ENCODE measurements at places on chromosomes 11 and 22.

GRCh38 chr11:94525546-94526324 lies 13.5 kb downstream of the C11orf97 start:
- peak; percentile 81 for DNase-seq

- peak; percentile 12 for DNase-seq
Measured at GRCh38 chr11:35304386-35304775, 115.0 kb downstream of the SLC1A2 start.

DNA sequence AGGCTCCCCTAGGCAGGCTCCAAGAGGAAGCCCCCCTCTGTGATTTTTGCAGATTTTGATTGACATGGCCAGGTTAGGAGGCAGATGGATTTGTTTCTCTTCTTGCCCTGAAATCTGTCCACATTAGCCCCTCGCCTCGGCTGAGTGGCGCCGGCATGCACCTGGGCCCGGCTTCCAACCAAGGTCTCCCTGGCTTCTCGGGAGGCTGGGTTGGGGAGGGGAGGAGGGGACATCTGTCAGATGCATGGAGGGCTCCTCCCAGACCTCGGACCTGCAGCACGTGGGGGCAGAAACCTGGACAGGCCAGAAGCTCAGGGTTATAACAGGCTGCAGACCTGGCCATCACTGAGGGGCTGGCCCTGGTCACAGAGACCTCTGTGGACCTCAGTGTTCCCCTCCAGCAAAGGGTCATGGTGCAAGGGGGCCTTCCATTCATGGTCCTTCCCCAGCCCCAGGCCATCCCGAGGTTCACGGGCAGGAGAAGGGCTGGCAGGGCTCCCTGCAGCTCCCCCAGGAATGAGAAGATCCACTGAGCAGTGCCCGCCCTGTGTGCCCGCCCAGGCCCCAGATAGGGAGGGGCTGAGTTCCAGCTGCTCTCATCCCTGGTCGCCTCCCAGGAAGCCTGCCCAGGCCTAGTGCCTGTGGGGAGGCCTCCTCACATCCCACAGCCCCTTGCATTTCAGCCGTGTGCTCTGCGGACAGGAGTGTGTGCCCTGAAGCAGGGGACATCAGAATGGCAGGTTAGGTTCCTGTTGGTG lies 747.8 kb downstream of the BRD1 start:
- no peak for DNase-seq

DNA sequence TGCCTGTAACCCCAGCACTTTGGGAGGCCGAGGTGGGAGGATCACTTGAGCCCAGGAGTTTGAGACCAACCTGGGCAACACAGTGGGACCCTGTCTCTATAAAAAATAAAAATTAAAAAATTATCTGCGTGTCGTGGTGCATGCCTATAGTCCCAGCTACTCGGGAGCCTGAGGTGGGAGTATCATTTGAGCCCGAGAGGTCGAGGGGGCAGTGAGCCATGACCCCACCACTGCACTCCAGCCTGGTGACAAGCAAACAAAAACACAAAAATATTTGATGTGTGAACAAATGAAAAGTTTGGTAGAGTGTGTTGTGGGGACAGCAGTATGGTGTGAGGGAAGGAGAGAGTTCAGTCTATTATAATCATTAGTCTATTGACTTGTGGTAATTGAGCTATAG lies 90.8 kb upstream of the PARVA start:
- no peak for DNase-seq

- no peak for DNase-seq
Measured at GRCh38 chr22:43168471-43169309, 17.3 kb downstream of the TSPO start.

DNA sequence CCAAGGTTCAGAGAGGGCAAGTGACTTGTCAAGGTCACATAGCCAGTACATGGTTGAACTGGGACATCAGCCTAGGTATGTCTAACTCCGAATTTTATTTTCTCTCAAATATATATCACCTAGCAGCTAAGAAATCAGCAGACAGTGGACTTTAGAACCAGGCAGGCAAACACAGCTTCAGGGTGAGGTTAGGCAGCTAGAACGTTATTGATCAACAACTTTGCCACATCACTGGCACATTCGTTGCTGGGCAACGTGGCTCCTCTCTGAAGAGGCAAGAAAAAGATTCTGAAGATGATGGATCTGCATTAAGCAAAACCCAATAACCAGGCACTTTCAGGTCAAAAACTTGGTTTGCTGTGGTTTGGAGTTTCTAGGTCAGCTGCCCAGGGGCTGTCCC lies 258.0 kb downstream of the KIRREL3 start:
- DNase-seq = no peak

GRCh38 chr11:31355131-31355530 lies 14.4 kb downstream of the DCDC1 start:
- DNase-seq = no peak

- no peak for DNase-seq
Measured at GRCh38 chr11:3152471-3153110, 12.5 kb downstream of the OSBPL5 start.

GRCh38 chr22:20618488-20618887 lies 111.1 kb downstream of the MED15 start:
- DNase-seq = no peak

GRCh38 chr11:120185706-120186455 lies 25.0 kb upstream of the OAF start:
- no peak for DNase-seq

DNA sequence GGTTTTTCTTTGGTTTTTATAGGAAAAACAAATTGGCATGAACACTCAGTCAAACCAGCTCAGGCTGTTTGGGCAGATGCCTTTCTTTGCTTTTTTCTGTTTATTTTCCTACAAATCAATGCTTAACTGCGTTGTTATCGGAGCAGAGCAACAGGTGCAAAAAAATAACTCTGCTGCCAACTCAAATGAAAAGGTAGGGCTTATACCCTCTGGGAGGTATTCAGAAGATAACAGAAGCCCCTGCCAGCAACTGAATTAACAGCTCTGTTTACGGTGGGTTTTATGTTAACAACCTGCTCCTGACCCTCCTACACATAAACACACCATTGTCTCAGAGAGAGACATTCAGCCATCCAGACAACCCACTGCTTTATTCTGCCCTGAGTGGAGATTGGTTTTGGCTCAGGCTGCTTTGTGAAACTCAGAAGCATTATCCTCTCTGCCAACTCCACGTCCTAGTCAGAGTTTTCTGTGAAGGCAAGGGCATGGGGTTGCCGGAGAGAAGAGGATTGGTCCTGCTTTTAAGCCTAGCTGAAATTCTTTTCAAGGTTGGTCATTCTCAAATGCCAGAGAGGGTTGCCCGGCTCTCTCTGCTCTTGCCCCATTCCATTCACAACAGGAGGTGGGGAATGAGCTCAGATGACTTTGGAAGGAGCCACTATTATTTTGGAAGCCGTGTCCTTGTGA lies 11.4 kb downstream of the EHF start:
- no peak for DNase-seq

- DNase-seq = no peak
Measured at GRCh38 chr11:33944345-33944692, 52.4 kb upstream of the LMO2 start.

DNA sequence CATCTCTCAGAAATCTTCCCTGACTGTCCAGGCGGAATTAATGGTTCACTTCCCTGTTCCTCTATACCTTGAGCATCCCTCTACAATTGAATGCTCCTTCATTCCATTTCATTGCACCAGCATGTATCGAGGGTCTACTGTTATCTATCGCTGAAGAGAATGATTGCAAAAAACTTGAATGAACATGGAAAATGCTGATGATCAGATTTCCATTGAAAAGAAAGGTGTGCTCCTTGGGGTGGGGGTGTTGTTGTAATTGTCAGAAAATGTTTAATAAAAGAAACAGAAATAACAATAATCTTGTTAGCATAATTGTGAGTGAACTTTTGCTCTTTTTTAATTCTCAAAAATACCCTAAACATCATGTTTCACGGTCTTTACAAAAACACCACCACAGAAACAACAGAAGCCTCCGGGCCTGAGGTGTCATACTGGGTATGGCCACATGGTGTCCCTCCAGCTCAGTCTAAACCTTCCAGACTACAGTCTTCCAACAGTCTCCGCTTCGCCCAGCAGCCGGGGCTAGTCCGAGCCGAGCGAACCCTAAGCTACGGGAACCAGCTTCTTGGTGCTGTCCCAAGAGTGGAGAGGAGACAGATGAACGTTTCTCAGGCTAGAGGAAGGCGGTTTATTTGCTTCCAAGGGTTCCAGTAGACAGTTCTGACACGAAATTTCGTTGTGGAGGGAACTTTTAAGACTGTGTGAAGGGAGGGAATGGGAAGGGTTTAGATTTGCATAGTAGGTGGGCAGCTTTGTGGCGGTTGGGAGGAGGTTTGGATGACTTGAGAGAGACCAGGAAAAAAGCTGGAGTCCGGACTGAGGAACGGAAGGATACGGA lies 75.8 kb upstream of the ZBED5 start:
- peak; percentile 91 for DNase-seq

GRCh38 chr22:29029202-29030000 lies 32.2 kb downstream of the C22orf31 start:
- no peak for DNase-seq

DNA sequence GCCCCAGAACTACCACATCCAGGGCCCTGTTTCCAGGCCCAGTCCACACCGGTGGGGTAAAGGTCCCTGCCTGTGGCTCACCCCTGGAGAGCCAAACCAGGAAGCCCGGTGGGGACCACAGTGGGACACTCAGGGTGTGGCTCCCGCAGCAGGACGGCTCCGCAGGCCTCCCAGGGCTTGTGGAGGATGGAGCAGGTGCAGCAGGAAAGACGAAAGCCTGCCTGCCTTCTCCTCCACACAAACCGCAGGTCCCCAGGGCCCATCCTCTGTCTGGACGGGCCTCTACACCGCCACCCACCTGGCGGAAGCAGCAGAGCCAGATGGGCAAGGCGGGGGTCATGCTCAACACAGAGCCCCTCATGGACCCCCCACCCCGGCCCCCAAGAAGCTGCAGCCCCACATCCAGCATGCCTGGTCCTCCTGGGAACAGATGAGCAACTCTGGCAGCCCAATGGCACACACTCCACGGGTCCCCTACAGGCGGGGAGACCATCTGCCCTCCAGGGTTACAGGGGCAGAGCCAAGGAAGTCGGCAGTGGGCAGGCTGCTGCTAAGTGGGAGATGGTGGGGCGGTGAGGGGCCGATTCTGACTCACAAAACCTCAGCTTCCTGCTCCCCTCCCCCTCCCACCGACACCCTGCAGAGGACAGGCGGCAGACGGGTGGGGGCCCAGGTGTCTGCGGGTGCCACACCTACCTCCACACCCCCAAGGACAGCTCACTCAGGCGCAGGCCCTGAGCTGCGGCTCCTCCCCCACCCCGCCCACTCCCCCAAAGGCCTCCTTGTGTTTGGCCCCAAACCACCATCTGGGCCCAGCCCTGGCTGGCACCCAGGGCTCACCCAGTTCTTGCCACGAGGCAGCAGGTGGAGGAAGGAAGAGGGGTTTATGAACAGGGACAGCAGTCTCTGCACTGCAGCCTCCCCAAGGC lies 5.2 kb downstream of the SBF1 start:
- DNase-seq = peak; percentile 91

- DNase-seq = no peak
Measured at GRCh38 chr11:112412383-112412782, 151.7 kb upstream of the PLET1 start.

DNA sequence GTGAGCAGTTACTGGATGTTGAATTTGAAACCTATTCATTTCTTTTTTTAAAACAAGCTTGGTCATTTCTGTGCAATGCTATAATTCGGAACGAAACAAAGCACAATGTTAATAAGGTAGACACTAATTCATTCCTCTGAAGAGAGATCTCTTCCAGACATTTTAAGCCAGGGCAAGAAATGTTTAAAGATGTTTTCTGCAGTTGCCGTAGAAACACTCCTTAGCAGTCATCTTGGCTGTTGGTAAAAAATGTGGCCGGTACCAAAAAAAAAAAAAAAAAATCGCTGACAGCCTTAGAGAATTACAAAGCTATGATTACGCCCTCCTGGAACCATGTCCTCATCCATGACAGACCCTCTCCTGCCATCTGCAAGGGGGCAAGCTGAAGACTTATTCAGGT lies 66.4 kb upstream of the TTC12 start:
- DNase-seq = no peak

Data from Kasumi-1 (cell line).